Ureter (tissue), 1 donor: ENCODE measurements at places on chromosomes 1 and 21.
A peak's percentile ranks its signal among the peaks of the same experiment; 100 is the strongest.

- no peak for DNase-seq
Measured at GRCh38 chr1:203028067-203028783, 1.9 kb downstream of the PPFIA4 start.

GRCh38 chr1:31394584-31395193, 18.3 kb upstream of the SERINC2 start:
- DNase-seq, result peak; percentile 90

GRCh38 chr1:82449506-82450057, 648.8 kb downstream of the ADGRL2 start:
- no peak for DNase-seq

GRCh38 chr1:53421208-53421607, 38.0 kb upstream of the DMRTB1 start:
- DNase-seq, result peak; percentile 5

DNA sequence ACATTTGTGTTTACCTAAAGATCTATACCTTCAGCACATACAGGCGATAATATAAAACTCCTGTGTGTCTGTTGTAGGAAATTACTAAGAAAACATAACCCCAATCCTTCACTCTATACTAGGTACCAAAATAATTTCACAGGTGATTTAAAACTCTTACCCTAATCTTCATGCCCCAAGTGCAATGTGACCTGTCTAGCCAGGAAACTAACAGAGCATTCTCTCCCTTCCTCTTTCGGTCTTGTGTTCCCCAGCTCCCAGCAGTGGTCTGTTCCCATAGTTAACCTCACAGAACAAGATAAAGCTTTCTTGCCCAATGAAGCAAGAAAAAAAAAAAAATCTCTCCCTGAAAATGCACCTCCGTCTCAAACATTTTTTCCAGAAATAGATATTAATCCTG, 493.5 kb downstream of the DPYD start:
- DNase-seq, result no peak

DNA sequence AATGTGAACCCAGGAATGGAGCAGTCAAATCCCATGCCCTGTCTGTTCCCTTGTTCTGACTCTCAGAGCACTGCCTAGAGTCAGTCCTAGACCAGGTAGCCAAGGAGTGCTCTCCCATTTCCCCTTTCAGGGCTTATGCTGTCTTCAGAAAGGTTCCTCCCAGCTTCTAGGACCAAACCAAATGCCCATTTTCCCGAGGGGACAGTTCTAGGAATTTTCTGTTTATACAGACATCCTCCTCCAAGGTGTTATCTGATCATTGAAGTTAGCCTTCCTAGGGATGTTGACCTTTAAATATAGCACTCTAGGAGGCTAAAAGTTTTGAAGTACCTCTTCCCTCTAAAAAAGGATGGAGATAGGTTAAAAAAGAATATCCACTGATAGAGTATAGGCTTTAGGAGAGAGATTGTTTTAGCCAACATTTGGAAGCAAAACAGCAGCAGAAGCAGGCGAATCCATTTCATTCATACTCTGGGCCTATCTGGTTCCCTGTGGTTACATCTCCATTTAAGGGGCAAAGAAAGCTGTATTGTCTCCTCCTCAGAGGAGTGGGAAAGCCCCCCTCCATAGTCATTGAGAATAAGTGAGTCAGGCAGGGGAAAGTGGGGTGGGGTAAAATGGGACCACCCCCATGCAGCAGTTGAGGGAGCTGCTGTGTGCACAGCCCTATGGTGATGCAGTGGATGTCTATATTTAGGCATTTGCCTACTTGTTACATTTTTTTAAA, 126.5 kb downstream of the SPATA46 start:
- DNase-seq, result no peak

DNA sequence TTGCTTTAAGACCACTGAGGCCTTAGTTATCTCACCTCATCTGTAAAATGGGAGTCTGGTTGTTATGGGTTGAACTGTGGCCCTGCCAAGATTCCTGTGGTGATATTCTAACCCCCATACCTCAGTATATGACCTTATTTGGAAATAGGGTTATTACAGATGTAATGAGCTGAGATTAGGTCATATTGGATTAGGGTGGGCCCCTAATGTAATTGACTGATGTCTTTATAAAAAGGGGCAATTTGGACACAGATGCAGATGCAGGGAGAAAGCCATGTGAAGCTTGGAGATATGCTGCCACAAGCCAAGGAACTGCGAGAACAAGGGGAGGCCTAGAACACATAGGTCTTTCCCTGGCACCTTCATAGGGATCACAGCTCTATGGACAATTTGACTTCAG, 3.9 kb downstream of the C1orf87 start:
- DNase-seq, result no peak

DNA sequence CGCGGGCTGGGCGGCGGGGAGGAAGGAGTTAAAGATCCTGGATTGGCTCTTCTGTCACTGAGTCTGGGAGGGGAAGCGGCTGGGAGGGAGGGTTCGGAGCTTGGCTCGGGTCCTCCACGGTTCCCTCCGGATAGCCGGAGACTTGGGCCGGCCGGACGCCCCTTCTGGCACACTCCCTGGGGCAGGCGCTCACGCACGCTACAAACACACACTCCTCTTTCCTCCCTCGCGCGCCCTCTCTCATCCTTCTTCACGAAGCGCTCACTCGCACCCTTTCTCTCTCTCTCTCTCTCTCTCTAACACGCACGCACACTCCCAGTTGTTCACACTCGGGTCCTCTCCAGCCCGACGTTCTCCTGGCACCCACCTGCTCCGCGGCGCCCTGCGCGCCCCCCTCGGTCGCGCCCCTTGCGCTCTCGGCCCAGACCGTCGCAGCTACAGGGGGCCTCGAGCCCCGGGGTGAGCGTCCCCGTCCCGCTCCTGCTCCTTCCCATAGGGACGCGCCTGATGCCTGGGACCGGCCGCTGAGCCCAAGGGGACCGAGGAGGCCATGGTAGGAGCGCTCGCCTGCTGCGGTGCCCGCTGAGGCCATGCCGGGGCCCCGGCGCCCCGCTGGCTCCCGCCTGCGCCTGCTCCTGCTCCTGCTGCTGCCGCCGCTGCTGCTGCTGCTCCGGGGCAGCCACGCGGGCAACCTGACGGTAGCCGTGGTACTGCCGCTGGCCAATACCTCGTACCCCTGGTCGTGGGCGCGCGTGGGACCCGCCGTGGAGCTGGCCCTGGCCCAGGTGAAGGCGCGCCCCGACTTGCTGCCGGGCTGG, at the start of gene NPR1:
NPR1 (plus strand) TSS at position 170 of the 818 bp plus-strand sequence; CDS start at position 591, 421 bp downstream.
- peak; percentile 63 for DNase-seq

DNA sequence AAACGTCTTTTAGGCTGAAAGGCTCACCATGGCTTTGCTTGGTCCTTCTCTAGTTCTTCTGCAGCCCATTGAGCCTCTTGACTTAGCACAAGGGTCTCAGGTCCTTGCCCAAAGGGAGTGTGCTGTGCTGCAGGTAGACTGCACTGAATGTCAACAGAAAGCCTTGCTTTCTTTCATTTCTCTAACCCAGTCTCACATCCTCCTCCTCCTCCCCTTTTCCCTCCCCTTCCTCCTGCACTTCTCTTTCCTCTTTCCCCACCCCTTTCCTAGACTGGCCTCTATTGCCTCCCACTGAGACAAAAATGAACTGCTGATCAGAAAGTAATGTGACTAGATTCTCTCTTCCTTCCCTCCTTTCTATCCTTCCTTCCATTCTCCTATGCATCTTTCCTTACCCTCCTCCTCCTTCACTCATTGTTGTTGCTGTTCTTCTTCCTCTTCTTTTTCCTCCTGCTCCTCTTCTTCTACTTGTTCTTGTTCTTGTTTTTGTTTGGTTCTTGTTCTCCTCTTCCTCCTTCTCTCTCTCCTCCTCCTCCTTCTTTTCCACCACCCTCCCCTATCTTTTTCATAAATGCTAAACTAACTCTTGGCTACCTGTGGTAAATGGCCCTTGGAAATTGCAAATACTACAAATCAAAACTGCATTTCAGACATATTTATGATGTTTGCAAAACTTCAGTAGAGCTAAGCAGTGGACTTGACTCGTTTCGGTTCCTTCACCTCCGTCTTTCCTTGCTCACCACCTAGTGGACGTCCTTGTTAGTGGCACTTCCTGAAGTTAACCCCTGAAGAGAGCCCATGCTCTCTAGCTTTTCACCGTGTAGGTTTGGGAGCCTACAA, at the start of gene SELL:
SELL (minus strand) TSS at position 152 of the 840 bp plus-strand sequence; CDS start at position 30, 122 bp downstream.
- peak; percentile 63 for DNase-seq

- no peak for DNase-seq
Measured at GRCh38 chr1:82564333-82564732, 763.6 kb downstream of the ADGRL2 start.

DNA sequence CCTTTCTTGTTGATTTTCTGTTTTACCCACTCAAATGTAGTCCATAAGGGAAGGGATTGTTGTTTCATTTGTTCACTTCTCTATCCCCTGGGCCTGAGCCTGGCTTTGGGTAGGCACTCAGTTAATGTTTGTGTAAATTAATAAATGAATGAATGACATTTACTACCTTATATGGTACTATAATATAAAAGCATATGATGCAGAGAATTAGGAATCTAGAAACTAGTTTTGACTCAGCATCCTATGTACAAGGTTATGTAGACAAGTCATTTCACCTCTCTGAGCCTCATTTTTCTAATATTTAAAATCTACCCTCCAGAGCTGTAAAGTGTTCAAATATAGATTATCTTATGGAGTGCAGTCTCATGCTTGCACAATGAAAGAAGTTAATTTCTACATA, 68.9 kb upstream of the S1PR1 start:
- no peak for DNase-seq

DNA sequence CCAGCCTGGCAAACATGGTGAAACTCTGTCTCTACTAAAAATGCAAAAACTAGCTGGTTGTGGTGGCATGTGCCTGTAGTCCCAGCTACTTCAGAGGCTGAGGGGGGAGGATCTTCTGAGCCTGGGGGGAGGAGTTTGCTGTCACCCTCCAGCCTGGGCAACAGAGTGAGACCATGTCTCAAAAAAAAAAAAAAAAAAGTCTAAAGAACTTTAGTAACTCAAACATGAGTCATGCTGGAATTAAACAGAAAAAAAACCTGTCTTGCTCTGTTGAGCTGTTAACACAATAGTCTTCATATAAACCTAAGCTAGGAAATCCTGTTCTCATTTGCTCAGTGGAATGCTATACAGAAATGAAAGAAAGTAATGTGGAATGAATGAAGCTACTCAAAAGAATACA, 16.7 kb upstream of the DISP1 start:
- DNase-seq, result no peak

GRCh38 chr21:15953551-15954116, 223.9 kb downstream of the USP25 start:
- no peak for DNase-seq

- DNase-seq, result no peak
Measured at GRCh38 chr1:44496541-44497171, 91.6 kb downstream of the RNF220 start.

- no peak for DNase-seq
Measured at GRCh38 chr1:74205266-74205665, 7.2 kb downstream of the FPGT start.

GRCh38 chr1:13461977-13462376, 51.7 kb downstream of the PRAMEF20 start:
- DNase-seq, result no peak

DNA sequence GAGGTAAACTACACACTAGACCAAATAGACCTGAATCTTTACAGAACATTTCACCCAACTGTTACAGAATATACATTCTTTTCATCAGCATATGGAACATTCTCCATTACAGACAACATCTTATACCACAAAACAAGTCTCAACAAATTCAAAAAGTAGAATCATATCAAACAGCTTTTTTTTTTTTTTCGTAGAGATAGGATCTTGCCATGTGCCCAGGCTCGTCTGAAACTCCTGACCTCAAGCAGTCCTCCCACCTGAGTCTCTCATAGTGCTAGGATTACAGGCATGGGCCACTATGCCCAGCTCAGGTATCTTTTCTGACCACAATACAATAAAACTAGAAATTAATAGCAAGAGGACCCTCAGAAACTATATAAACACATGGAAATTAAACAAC, 36.5 kb downstream of the HSF2BP start:
- DNase-seq, result no peak
